AG09309 (cell line): ENCODE measurements at places on chromosomes 2 and 18.

DNA sequence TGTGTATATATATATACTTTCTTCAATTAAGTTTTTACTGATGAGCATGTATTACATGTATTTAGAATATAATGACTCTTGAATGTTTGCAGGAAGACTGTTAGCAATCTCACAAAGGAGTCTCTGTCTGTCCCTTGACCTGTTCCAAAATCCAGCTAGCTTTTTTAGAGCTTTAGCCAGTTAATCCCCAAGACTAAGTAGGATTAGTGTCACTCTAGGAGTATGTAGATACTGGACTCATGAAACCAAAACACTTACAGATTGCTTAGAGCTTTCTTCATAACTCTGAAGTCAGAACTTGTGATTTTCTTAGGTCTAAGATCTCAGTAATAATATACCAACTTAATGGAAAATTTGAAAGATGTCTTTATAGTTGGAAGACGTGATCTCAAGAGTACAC is 2.2 kb downstream of the UBXN4 start:
- no peak for DNase-seq

GRCh38 chr2:178767094-178768060 is 39.8 kb downstream of the TTN start:
- DNase-seq: no peak

GRCh38 chr2:157076526-157077161 is 180.9 kb upstream of the GALNT5 start:
- DNase-seq: no peak

- DNase-seq: no peak
Measured at GRCh38 chr2:216863946-216864345, 4.1 kb upstream of the TNP1 start.

DNA sequence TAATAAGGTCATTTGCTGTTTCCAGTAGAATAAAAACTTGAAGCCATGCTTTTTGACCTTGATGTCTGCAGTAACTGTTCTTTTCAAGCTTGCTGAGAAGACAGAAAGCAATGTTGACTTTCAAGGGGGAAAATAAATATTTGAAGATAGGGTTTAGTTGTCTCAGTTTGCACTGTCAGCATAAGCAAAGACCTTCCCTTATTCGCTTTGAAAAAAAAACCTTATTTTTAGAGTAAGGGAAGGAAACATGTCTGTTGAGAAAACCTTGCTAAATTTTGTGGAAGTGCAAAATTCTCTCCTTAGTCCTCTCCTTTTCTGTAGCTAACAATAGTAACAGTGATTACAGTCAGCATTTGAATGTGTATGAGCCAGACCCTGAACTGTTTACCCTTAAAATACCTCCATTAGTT is 43.1 kb downstream of the MAP4K4 start:
- no peak for DNase-seq

DNA sequence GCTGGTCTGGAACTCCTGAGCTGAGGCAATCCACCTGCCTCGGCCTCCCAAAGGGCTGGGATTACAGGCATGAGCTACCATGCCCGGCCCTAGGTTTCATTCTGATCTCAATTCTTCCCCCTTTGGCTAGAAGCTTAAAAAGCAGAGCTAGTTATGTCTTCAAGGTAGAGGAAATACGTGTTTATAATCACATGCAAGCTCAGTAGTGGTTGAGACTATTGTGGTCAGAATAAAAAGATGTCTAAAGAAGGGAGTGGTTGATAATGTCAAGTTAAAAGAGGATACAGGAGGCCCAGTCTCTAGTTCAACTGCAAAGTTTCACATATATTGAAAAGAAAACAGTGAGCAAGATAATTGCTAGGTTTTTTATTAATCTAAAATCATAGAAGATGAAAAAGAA is 807.8 kb upstream of the ACVR2A start:
- DNase-seq: no peak

- no peak for DNase-seq
Measured at GRCh38 chr2:170488807-170489206, 226.3 kb upstream of the SP5 start.
